ENCODE measurements at places on chromosomes 16 and 17.

DNA sequence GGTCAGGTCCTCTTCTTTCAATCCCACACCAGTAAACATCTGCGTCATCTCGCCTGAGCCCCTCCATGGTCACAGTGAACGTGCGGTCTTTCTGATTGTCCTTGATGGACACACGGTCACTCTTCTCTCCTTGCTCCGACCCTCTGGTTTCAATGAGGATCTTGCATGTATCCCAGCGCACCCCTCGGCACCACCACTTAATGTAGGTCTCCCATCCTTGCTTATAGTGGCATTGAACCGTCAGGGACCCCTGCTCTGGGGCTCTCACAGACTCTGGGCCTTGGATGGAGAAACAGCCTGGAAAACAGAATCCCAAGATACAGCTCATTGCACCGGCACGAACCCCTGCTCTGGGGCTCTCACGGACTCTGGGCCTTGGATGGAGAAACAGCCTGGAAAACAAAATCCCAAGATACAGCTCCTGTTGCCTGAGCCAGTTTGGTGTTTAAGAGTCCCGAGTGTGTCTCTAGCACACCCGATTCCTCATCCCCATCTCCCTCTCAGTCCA is 5.4 kb downstream of the CD300LB start:
- no peak for DNase-seq

GRCh38 chr16:76862901-76863300 is 328.1 kb upstream of the MON1B start:
- DNase-seq: no peak

DNA sequence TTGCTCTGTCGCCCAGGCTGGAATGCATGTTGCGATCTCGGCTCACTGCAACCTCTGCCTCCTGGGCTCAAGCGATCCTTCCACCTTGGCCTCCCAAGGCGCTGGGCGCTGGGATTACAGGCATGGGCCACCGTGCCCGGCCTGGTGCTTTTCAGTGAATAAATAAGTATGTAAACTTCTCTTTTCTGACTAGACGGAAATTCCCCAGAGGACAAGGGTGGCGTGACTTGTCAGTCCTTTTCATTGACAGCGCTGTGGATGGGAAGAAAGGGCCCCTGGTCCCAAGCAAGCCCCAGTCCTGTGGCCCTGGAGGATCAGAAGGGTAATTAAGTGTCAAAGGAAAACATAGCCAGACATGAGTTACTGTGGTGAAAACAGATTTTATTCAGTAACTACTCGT is 9.6 kb upstream of the SPN start:
- no peak for DNase-seq

GRCh38 chr16:57266531-57267260 is 17.8 kb downstream of the PLLP start:
- no peak for DNase-seq

DNA sequence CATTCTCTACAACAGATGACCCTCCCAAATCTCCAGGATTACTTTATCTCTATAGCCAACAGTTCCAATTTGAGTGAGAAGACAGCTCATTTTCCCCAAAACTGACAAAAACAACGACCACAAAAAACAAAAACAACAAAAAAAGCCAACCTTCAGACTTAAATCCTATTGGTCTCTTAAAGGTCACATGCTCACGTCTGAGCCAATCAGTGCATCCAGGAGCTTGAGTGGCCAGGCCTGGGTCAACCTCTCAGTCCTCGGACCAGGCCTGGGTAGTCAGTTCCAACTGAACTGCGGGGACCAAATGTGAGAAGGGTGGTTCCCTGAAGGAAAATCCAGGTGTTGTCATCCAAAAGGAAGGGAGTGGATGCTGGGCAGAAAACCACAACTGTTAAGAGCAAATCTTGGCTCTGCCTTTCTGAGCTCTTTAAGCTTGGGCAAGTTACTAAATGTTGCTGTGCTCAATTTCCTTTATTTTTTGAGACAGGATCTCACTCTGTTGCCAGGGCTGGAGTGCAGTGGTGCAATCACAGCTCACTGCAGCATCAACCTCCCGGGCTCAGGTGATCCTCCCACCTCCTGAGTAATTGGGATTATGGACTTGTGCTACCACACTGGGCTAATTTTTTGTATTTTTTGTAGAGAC is 43.0 kb upstream of the MSI2 start:
- no peak for DNase-seq

- DNase-seq: no peak
Measured at GRCh38 chr16:8919089-8919933, 37.2 kb downstream of the LITAFD start.

DNA sequence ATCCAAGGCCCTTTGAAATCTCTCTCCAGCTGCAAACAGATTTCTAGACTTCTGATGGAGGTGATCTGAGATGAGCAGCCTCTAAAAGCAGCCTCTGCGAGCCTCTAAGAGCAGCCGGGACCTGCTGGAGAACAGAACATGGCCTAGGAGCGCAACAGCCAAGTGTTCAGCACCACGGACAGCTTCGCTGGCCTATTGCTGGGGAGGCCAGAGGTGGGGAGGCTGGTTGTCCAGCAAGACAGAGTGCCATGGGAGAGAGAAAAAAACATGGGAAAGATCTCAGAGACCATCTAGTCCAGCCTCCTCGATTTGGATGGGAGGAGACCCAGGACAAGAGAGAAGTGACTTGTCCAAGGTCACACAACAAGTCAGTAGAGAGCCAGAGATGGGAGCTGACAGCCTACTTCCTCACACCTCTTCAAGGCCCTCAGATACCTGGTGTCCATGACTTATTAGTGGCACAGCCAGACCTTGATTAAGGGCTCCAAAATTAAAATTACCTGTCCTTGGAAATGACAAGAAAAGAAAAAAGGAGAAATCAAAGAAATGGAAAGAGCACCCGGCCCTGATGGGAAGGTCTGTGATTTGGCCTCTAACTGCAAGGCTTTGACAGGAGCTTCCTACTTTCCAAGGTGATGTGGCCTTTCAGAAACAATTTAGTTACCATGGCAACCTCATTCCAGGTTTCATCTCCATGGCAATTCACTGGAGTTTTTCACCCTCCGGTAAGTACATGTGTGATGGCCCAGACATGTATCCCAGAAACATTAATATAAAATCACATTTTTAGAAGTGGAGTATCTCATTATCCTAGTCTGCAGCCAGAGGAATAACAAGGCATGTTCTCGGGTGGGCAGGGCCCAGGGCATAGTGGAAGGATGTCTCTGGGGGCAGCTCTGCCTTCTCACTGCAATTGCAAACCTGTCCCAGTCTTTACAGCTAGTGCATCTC is 14.5 kb downstream of the RPRML start:
- DNase-seq: no peak

DNA sequence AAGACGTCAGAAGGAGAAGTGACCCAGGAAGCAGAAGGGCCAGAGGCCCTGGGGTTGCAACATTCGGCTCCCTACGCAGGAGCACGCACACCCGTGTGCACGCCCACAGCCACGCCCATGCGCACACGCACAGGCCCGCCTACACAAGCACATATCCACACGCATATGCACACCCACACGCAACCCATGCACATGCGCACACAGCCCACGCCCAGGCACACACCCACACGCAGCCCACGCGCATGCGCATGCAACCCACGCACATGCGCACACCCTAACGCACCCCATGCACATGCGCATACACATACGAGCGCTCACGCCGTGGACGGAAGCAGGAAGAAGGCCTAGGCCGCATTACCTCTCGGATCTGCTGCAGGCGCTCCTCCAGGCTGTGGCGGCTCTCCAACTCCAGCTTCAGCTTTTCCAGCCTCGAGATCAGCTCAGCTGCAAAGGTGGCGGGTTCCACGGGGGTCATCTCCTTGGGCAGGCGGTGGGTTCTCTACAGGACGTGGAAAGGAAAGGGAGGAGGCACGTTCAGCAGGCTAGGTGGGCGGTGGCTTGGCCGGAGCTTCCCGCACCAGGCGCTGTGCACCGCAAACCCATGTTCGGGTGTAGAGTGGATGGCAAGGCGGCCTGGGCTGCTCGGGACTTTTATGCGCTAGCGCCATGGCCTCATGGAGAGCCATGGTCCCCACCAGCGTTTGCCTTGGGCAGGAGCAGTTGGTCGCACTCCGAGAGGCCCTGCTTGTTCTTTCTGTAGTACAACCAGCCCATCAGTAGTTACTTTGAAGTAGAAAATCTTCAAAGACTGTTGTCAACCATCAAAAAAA is 23.4 kb downstream of the AXIN2 start:
- no peak for DNase-seq

- no peak for DNase-seq
Measured at GRCh38 chr16:72068930-72069329, 5.9 kb downstream of the HPR start.

DNA sequence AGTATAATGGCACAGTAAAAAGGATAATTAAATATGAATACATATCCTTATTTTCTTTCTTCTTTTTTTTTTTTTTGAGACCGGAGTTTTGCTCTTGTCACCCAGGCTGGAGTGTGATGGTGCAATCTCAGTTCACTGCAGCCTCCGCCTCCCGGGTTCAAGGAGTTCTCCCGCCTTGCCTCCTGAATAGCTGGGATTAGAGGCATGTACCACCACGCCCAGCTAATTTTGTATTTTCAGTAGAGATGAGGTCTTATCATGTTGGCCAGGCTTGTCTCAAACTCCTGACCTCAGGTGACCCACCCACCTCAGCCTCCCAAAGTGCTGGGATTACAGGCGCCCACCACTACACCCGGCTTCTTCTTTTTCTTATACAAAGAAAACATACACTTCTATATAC is 12.0 kb downstream of the GABARAPL2 start:
- DNase-seq: no peak

DNA sequence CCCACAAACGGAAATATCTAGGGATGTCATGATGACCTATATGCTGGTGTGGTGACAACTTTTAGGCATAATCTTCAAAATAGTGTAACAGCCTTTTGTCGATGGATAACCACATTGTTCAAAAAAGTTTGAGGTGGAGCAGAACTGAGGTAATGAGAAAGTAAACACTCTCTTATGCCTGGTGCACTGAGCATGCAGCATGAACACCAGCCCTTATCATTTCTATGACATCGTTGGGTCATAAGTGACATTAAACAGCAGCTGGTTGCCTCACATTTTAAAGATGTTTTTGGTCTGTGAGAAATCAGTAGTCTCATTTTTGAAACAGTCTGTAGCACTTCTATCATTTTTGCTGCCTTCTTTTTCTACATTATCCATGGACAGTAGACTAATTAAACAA is 1.8 kb downstream of the KRT23 start:
- DNase-seq: no peak

DNA sequence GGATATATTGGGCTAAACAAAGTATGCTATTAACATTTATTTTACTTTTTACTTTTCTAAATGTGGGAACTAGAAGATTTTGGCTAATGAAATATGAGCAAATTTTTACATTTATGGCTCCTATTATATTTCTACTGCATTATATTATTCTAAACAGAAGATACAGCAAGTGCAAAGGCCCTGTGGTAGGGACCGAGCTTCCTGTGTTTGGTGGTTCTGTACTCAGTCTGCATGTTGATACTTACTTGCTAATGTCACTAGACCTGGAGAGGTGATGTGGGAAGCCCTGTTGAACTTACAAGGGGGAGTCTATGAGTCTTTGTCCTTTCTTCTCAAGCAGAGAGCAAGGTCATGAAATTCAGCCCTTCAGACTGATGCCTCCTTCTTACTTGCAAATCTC is 10.0 kb upstream of the IRX3 start:
- no peak for DNase-seq

DNA sequence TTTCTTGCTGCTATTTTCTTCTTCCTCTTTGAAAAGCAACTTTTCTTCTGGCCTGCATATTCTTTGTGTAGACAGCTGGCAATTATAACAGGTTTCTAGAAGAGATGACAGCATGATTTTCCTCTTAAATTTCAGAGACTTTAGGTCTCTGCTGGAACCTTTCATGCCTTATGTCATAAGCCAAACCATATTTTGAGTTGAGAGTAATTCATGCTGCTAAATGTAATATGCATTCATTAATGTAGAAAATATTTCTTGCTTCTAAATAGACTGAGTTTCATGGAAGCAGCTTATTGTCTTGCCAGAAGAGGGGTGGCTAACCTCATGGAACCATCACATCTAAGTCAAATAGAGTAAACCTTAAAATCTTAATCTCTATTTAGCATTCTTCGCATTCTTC is 25.9 kb upstream of the ABCA9 start:
- no peak for DNase-seq

DNA sequence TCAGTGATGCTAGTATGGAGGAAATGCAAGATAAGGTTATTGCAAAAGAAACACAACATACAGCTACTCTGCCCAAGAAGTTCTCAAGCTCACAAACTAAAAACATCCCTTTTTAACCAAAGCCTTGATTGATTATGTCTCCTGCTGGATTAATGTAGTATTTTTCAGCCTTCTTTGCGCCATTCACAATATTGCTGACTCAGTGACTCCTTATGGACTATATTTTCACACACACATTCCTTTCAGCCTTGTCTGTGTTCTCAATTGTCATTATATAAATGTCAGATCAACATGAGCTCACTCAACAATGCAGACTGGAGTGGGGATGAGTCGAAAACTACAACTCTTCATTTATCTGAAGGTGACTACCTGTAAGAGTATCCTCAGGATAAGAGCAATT is 579.3 kb upstream of the CDH8 start:
- DNase-seq: no peak

All from NCI-H2081 (cell line).